Astrocyte of the hippocampus (primary cell): ENCODE measurements at places on chromosomes 4 and X.
A peak's percentile ranks its signal among the peaks of the same experiment; 100 is the strongest.

DNA sequence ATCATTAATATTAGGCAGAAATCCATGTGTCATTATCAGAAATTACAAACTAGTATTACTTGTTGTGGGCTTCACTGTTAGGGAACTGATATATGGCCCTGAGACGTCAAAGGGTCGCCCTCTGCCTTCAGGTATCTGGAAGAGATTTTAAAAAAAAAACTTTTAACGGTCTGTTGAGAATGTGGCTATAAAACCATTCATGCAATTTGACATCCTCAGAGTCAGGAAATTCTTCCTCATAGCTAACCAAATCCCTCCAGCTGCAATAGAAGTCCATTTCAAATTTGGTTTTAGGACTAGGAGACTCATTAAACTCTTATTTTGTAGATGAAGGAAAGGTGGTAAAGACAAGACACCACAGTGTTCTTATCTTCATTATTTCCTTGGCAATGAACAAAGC, 194.2 kb upstream of the NOCT start:
- no peak for DNase-seq

GRCh38 chr4:138616775-138617174, 374.6 kb upstream of the SLC7A11 start:
- no peak for DNase-seq

GRCh38 chr4:152689615-152690501, 10.1 kb upstream of the TMEM154 start:
- peak; percentile 56 for DNase-seq

- peak; percentile 79 for DNase-seq
Observed at GRCh38 chrX:12974305-12974795, 560 bp upstream of the TMSB4X start.

GRCh38 chr4:25320773-25321172, 8.2 kb downstream of the ZCCHC4 start:
- DNase-seq = peak; percentile 62

DNA sequence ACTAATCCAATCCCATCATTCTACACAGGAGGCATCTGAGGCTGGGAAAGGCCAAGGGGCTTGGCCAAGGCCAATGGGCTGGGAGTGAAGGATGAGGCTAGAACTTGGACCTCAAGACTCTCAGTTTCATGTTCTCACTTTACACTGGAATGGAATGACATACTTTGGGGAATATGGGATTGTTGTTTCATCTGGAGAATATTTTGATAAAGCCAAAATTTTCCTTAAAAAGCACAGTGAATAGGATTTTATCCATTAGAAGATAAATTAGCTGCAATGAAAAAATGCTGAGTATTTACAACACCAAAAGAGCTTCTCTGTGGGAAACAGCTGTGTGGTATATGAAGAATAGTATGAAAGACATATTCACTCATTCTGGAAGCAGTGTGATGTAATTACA, 29.3 kb downstream of the SMIM20 start:
- no peak for DNase-seq

- DNase-seq = peak; percentile 65
Observed at GRCh38 chrX:102345916-102346315, 93.9 kb downstream of the NXF2B start.

DNA sequence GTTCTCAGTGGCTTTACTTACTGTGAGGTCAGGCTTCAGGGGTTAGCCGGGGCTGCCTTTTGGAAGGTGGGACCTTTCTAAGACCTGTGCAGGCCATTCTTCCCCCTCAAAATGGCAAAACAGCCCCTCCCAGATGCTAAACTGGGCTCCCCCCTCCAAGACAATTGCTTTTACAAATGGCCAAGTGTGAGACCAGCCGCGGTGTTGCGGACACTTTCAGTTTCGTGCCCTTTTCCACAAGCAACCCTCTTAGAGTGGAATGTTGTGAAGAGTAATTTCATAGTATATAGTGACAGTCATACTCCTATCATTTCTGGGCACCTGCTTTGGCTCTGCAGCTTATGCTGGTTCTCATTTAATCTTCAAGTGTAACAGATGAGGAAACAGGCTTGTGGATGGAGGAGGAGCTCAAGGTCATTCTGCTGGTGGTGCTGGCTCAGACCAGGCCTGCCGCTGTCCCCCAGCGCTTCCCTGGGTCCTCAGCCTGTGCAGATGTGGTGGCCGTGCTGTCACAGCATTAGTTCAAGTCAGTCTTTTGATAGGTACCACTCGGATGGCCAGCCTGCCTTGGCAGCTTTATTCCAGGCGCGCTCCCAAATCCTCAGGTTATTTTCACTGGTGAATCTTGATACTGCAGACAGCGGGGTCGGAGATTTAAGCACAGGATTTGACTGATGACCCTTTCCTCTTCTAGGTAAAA, 55.0 kb upstream of the TADA2B start:
- no peak for DNase-seq

GRCh38 chr4:24210332-24210902, 320.6 kb upstream of the PPARGC1A start:
- DNase-seq = peak; percentile 81

GRCh38 chr4:106809076-106809475, 227.0 kb downstream of the DKK2 start:
- DNase-seq = peak; percentile 41
